ENCODE measurements at places on chromosomes 5 and 9.

- DNase-seq, result no peak
These were observed 115.7 kb downstream of the FSTL4 start for GRCh38 chr5:133496631-133497030.

GRCh38 chr5:129639331-129639730 lies 108.6 kb upstream of the MINAR2 start:
- DNase-seq, result no peak

- DNase-seq, result peak; percentile 36
These were observed 85.6 kb downstream of the MACROH2A1 start for GRCh38 chr5:135313405-135313804.

DNA sequence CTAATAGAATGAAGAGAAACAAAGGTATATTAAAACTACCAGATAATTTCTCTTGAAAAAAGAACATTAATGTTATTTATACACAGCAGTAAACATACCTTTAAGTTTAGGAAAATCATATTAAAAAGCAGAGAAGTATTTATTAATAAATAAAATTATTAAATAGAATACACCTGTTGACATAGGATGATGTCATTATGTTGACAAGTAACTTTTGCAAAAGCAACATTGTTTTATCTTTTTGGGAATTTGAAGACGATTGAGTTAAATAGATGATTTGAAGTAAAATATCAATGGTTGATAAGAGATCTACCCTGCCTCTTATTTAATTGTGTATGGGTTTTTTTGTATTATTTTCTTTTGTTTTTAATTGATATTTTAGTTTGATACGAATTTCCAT lies 711.1 kb upstream of the NUDT12 start:
- DNase-seq, result no peak

DNA sequence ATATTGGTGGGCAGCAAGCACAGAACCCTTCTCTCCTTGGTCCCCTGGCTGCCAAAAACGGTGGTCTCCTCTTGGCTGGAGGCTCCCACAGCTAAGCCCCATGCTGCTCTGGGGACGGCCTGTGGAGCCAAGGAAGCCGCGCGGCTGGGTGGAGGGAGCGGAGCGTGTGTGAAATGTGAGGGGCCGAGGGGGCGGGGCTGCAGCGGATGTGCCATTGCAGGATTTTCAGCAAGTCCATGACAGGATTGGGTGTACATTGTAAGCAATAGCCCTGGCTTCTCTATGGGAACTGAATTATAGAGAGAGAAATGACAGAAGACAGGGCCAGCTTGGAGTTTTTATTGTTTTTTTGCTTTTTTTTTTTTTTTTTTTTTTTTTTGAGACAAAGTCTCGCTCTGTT lies 336.5 kb downstream of the DIRAS2 start:
- DNase-seq, result no peak

DNA sequence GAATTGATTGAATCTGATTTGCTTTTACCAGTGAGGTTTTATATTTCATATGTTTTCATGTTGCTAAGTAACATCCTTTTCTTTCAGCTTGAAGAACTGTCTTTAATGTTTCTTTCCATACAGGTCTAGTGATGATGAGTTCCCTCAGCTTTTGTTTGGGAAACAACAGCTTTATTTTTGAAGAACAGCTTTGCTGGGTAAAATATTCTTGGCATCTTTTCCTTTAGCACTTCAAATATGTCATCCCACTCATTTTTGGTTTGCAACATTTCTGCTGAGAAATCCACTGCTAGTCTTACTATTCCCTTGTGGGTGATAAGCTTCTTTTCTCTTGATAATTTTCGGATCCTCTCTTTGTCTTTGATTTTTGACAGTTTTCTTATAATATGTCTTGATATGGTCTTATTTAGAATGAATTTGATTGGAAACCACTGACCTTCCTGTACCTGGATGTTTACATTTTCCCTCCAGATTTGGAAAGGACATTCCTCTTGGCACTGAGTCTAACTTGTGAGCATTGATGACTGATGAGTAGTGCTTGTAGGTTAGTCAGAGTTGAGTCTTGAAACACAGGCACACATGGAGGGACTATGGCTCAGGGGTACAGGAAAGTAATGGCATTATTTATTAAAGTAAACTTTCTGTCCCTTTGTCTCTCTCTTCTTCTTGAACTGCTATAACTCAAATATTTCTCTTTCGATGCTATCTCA lies 220.3 kb downstream of the SPATA31D1 start:
- DNase-seq, result no peak

- DNase-seq, result no peak
These were observed 38.0 kb upstream of the MED27 start for GRCh38 chr9:132117694-132118093.

DNA sequence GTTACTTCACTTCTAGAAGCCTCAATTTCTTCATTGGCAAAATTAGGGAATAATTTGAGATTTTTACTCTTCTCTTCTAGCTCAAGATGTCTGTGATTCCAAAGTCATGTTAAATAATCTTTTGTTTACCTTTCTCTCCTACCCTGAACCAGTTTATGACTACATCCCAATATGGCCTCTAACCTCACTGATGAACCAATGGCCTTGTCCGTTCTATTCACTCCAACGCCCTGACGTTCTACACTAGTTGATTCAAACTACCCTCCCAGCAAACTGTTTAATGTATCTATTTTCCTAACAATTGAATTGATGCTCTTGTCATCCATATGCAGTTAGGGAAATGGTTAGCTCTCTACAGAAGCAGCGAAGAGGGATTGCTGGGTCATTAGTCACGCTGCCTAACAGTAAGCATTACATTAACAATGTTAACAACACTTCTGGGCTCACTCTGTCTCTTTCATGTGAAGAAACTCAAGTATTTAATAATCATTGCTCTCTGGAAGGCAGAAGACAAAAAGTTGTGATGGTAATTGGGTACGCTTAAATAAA lies 38.0 kb downstream of the RAPGEF1 start:
- DNase-seq, result no peak

- DNase-seq, result no peak
These were observed 18.9 kb upstream of the SEMA5A start for GRCh38 chr5:9564752-9565151.

DNA sequence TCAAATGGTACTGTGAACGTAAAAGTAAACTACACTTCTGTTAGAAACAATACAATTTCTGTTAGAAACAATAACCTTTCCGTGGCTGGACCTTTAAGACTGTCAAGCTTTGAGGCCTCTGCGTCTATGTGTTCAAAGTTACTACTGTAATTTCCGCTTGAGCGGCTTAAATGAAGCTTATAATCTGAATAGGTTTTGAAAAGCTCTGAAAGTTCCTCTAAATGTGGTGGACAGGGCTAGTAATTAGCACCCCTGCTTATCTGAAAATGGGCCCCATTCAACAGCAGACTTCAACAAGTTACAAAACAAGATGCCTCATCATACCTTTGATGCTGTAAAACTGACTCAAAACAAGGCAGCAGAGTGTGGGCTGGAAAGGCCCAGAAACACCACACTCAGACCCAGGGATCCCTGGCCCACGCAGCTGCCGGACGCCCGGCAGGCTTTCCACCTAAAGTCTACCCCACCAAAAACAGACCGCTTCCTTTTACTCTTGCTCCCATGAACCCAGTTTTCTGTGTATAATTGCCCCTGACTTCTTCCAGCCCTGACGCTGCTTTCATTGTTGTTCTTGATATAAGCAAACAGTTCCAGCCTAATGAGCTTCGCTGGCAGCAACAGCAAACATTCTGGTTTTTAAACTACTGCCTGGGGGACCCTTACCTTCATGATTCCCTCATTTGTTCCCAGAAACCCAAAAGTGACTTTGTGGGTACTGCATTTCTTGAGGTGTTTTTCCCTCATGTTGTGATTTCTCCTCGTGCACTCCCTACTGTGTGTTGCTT lies 66.7 kb downstream of the TLE1 start:
- no peak for DNase-seq

DNA sequence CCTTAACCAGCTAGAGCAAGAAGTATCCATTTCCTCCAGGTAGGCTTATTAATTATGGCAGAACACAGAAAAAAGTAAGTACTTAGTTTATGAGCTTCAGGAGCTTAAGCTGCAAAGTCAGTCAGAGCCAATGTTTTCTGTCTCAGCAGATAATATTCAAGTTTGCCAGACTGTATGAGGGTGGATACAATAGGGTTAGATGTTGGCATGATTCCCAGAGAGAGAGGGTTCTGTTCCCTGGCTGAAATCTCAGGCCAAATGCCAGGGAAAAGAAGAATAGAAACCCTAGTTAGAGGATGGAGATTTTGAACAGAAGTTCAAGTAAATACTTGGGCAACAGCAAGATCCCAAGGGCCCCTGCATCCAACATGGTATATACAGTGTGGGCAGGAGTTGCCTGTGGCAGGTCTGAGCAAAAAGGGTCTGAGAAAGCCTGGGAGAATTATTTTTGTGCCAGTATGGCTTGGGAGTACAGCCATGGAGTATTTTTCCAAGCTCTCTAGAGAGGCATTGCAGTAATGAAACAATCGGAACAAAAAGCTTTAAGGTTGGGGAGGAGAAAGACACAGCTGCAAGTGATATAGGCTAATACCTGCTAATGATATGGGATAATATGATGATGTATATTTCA lies 31.0 kb upstream of the ISOC1 start:
- no peak for DNase-seq

GRCh38 chr9:83330207-83331196 lies 207.7 kb downstream of the FRMD3 start:
- DNase-seq, result no peak

- no peak for DNase-seq
These were observed 903.8 kb downstream of the EFNA5 start for GRCh38 chr5:106766916-106767315.

GRCh38 chr9:33439731-33440130 lies 7.7 kb downstream of the AQP3 start:
- no peak for DNase-seq

GRCh38 chr5:61806491-61807020 lies 474.5 kb downstream of the ZSWIM6 start:
- no peak for DNase-seq

DNA sequence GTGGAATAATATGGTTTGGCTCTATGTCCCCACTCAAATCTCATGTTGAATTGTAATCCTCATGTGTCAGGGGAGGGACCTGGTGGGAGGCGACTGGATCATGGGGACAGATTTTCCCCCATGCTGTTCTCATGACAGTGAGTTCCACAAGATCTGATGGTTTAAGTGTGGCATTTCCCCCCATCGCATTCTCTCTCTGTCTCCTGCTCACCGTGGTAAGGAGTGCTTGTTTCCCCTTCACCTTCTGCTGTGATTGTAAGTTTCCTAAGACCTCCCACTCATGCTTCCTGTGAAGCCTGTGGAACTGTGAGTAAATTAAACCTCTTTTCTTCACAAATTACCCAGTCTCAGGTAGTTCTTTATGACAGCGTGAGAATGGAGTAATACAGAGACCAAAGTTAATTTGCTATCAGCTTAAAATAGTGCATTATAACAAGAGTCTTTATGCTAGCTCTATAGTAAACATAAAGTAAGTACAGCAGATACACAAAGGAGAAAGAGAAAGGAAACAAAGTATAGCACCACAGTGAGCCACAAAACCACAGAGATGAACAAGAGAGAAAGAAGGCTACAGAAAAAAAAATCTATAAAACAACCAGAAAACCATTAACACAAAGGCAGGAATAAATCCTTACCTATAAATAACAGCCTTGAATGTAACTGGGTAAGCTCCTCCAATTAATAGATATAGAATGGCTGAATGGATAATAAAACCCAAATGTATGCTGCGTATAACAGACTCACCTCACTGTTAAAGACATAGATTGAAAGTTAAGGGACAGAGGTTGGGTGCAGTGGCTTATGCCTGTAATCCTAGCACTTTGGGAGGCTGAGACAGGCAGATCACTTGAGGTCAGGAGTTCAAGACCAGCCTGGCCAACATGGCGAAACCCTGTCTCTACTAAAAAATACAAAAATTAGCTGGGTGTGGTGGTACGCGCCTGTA lies 39.7 kb downstream of the RAPGEF6 start:
- peak; percentile 64 for DNase-seq

GRCh38 chr5:42875785-42876374 lies 64.2 kb upstream of the SELENOP start:
- no peak for DNase-seq

GRCh38 chr9:96342571-96343245 lies 40.7 kb upstream of the HSD17B3 start:
- DNase-seq, result no peak

DNA sequence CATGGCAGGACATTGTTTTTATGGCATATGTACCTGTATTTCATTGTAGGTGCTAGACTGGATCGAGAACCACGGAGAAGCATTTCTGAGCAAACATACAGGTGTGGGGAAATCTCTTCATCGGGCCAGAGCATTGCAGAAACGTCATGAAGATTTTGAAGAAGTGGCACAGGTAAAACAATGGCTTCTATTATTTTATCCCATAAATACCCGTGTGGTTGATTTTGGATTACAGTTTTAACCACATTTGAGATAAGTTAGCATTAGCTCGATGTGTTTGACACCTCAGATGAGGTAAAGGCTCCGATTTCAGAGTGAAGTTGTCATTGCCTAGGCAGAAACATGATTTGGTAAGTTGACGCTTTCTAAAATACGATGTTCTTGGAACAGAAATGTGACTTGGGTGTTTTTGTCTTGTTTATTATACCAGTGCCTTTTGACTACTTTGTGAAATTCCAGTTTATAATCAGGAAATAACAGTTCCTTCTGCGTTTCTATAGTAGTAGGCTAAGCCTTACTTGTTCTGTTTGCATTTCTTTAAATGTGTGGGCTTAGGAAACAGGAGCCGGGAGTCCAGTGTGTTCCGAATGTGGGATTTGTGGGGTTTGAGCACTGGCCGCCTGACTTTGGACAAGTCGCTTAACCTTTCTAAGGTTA lies 187.7 kb downstream of the TRIO start:
- no peak for DNase-seq

DNA sequence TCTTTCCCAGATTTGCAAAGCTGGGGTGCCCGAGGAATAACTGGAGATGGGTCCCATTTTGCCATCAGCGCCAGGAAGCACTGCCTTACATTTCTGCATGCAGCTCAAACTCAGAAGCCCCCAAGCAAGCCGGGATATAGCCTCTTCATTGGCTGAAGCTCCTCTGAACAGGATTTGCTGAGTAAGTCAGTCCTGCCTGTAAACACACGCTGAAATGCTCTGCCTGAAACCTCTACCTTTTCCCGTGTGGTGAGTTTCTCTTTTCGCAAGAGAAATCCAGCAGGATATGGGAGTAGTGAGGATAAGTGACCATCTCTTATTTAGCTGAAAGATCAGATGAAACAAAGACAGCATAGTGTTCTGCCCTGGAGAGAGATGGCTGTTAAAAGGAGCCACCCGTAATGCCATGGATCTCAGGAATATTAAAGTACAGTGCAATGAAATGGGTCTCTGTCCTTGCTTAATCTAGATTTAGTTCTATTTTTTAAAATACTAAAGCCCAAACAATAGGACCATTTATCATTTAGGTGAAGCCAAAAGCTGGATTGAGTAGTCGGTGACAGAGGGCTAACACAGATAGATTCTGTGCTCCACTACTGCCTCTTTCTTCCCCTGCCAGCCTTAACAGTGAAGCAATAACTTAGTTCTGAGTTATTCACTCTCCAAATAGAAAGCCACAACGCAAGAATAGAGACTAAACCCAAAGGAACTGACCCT lies 177.5 kb upstream of the PPP2R2B start:
- no peak for DNase-seq

GRCh38 chr5:68894673-68895072 lies 199.1 kb upstream of the SLC30A5 start:
- DNase-seq, result no peak
